ENCODE measurements at places on chromosomes 5 and 9. TPM values are rescaled to one million over a fixed set of nuclear protein-coding genes. Genes with fewer than 3 reads are reported as not detected.

Gene HSD17B3
- not detected for total RNA-seq

Gene ELAVL2
- not detected for total RNA-seq

Gene DCTN4
- total RNA-seq: 69.1 TPM

Gene CDO1
- 4.3 TPM for total RNA-seq

Gene GCNT1
- 10.6 TPM for total RNA-seq

Gene CFAP90
- 14.2 TPM for total RNA-seq

Gene GRPEL2
- 20.2 TPM for total RNA-seq

DNA sequence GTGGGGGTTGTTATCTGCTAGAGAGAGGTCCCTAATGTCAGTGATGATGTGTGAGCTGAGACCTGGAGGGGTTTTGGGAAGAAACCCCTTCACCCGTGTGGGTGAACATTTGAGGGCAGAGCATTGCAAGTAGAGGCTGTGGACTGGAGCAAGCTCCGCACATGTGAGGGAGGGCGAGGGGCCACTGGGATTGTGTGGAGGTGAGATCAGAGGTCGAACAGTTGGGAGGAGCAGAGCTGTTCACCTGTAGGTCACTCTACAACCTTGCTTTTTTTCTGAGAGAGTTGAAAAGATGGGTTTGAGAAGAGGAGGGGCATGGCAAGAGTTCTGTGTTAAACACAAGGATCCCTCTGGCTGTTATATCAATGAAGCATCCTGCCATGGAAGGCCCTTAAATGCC lies 480.4 kb upstream of the ZNF608 start:
- H3K27me3 ChIP-seq: no peaks in the 10 kb centered on the region
- no peak for DNase-seq
- no peaks in the 10 kb centered on the region for H3K4me1 ChIP-seq
- no peaks in the 10 kb centered on the region for H3K36me3 ChIP-seq

DNA sequence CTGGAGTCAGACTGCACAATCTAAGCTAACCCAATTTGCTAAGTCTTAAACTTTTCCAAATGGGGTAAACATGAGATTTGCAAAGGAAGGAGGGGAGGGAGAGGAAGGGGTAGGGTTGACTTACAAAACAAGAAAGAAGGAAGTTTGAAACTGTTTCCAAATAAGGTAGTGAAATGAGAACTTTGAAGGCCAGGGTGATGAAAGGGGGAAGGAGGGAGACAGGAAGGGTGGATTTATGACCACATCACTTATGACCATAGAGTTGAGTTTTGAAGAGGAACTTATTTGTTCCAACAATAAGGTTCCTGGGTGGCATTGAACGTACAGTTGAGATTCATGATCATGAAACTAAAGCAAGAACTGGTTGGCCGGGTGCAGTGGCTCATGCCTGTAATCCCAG lies 72.5 kb upstream of the DAPK1 start:
- H3K27me3 ChIP-seq: no peaks in the 10 kb centered on the region
- H3K36me3 ChIP-seq: no peaks in the 10 kb centered on the region
- no peak overlapping the region for H3K27ac ChIP-seq
- H3K4me1 ChIP-seq: no peaks in the 10 kb centered on the region
- H3K4me3 ChIP-seq: no peak overlapping the region

GRCh38 chr9:27365707-27366376 lies 68.9 kb upstream of the EQTN start:
- H3K27ac ChIP-seq: peak overlapping the region; percentile 18
- H3K4me3 ChIP-seq: no peak overlapping the region
- H3K36me3 ChIP-seq: no peaks in the 10 kb centered on the region
- H3K27me3 ChIP-seq: no peaks in the 10 kb centered on the region
- H3K4me1 ChIP-seq: no peaks in the 10 kb centered on the region

DNA sequence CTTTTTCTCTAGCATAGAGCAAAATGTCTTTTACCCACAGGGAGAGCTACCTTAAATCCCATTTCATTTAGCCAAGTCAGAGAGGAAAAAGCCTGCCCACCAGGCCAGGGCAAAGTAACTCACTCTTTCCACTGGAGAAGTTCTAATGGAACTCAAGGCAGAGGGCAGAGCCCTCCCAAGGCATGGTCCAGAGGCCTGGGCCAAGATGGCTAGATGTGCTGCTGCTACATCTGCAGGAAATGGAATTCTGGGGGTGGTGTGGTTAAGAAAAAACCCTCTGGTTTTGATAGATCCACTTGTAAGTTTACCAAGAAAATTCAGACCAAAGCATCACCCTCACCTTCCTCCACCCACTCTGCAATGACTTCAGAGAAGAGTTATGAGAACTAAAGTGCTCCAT lies 37.3 kb downstream of the CSF2 start:
- no peak for DNase-seq
- no peaks in the 10 kb centered on the region for H3K4me1 ChIP-seq
- H3K4me3 ChIP-seq: no peak overlapping the region

DNA sequence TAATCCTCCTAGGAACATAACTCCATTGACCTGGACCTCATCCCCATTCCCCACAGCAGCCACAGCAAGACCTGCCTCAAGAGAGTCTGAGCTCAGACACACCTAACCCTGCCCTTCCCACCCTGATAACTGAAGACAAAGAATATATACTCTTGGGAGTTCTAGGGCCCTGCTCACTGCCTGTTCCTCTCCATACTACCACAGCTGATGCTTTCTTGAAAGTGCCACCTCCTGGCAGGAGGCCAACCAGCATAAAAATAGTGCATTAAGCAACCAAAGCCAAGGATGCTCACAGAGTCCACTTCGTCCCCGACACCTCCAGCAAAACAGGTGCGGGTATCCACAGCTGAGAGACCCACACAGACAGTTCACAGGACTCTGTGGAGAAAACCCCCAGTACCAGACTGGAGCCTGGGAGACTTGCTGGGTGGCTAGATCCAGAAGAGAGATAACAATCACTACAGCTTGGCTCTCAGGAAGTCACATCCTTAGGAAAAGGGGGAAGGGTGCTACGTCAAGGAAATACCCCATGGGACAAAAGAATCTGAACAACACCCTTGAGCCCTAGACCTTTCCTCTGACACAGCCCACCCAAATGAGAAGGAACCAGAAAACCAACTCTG lies 23.5 kb downstream of the FAM114A2 start:
- peaks cover 16% of the 10 kb centered on the region for H3K36me3 ChIP-seq
- no peaks in the 10 kb centered on the region for H3K27me3 ChIP-seq
- DNase-seq: no peak
- no peak overlapping the region for H3K4me3 ChIP-seq
- no peaks in the 10 kb centered on the region for H3K4me1 ChIP-seq

DNA sequence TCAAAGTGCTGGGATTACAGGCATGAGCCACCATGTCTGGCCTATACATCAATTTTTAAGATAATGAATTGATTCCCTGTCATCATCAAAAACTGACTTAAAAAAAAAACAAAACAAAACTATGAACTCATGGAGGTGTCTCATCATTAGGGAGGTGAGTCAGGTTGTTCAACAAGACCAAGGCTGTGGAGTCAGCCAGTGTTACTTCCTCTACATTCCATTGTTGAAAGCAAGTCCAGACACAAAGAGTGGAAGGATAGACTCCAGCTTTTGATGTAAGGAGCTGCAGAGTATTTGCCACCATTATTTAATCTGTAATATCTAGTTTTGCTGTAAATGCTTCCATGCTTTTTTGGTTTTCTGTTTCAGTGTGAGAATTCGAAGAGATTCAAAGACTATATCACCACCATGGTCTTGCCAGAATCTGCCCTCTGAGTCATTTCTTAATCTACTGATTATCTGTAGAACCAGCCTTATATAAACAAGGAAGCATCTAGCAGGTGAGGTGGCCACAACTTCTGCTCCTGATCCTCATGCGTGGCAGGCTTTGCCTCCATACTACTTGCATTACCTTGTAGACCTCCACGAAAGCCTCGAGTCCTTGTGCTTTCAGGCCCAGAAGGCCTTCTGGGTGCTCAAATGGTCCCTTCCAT lies 156.1 kb downstream of the FGF1 start:
- no peak for DNase-seq
- H3K4me3 ChIP-seq: no peak overlapping the region
- H3K36me3 ChIP-seq: no peaks in the 10 kb centered on the region
- H3K27me3 ChIP-seq: no peaks in the 10 kb centered on the region
- H3K27ac ChIP-seq: no peak overlapping the region
- H3K4me1 ChIP-seq: no peaks in the 10 kb centered on the region

DNA sequence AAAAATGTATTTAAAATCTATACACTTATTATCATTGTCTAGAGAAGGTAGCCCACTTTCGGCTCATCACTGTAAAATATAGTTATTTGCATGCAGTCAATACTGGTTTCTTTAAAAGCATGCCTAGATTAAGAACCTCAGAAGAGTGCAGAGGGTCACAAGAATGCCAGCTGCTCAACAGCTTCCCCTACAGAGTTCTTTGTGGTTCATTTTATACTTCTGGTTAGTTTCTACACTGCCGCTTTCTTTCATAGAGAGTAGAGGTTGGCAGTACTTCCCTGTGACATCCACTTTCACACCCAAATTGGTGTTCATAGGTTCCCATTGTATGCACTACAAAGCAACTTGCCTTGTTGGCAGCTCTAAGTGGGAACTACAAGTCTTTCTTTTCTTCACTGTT lies 137.3 kb downstream of the KIAA0825 start:
- DNase-seq: peak; percentile 34
- H3K4me1 ChIP-seq: peaks cover 4% of the 10 kb centered on the region
- peaks cover 3% of the 10 kb centered on the region for H3K36me3 ChIP-seq
- no peak overlapping the region for H3K4me3 ChIP-seq
- no peak overlapping the region for H3K27ac ChIP-seq

GRCh38 chr9:126276056-126276728 lies 50.4 kb upstream of the MVB12B start:
- no peak overlapping the region for H3K4me3 ChIP-seq
- no peaks in the 10 kb centered on the region for H3K36me3 ChIP-seq
- DNase-seq: no peak

DNA sequence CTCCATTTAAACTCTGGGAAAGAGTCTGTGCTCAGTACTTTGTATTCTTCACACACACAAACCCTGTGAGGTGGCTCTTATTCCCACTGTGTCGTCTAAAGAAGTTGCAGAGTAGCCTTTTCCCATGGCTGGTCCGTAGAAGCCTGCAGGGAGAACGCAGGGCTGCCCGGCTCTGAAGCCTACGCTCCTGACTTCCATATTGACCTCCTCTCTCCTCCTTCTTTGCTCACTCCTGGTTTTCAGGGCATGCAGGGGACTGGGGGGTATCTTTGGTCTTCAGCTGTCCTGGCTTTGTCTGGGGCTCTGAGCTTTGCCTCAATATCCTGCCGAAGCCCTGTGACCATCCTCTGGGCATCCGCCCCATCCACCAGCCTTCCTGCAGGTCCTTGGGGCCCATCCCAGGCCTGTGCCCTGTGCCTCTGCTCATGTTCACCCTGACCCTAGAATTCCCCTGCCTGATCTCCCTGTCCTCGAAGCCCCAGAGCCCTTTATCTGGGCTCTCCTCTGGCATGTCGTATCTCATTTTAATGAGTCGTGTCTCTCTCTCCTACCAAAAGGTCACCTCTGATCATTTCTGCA lies 83.8 kb upstream of the FSTL4 start:
- H3K4me3 ChIP-seq: no peak overlapping the region
- no peak overlapping the region for H3K27ac ChIP-seq
- peaks cover 4% of the 10 kb centered on the region for H3K27me3 ChIP-seq
- H3K4me1 ChIP-seq: no peaks in the 10 kb centered on the region

GRCh38 chr9:13967438-13967837 lies 346.5 kb downstream of the NFIB start:
- peak; percentile 68 for DNase-seq
- no peak overlapping the region for H3K4me3 ChIP-seq
- no peaks in the 10 kb centered on the region for H3K36me3 ChIP-seq
- H3K4me1 ChIP-seq: peaks cover 11% of the 10 kb centered on the region
- no peaks in the 10 kb centered on the region for H3K27me3 ChIP-seq

GRCh38 chr5:157215514-157216167 lies 35.0 kb downstream of the ITK start:
- no peaks in the 10 kb centered on the region for H3K4me1 ChIP-seq
- DNase-seq: no peak
- no peaks in the 10 kb centered on the region for H3K36me3 ChIP-seq
- no peaks in the 10 kb centered on the region for H3K27me3 ChIP-seq

DNA sequence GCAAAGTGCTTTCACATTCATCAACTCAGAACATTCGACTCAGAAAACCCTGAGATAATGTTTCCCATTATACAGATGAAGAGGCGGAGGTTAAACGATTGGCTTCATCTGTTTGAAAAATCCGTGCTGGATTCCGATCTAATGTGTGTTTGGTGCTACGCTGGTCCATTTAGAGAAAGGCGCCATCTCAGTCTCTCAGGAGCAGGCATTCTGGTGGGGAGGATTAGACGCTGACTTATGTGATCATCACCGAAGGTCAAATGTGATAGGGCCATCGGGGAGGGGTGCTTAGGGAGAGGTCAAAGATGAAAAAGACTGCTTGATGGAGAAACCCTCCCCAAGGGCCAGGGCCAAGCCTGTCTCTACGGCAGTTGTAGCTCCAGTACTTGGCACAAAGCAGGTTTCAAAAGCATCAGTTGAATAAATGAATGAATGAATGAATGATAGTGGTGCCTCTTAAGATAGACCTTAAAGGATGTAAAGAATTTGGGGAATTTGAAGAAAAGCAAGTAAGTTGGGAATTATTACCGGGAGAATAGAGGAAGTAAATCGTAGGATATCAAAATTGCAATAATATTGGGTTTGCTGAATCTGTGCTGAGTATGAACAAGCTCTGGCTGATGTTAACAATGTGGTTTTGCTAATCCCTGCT lies 160.6 kb upstream of the SHB start:
- no peak for DNase-seq
- no peaks in the 10 kb centered on the region for H3K36me3 ChIP-seq
- H3K4me1 ChIP-seq: peaks cover 10% of the 10 kb centered on the region
- H3K27ac ChIP-seq: no peak overlapping the region

DNA sequence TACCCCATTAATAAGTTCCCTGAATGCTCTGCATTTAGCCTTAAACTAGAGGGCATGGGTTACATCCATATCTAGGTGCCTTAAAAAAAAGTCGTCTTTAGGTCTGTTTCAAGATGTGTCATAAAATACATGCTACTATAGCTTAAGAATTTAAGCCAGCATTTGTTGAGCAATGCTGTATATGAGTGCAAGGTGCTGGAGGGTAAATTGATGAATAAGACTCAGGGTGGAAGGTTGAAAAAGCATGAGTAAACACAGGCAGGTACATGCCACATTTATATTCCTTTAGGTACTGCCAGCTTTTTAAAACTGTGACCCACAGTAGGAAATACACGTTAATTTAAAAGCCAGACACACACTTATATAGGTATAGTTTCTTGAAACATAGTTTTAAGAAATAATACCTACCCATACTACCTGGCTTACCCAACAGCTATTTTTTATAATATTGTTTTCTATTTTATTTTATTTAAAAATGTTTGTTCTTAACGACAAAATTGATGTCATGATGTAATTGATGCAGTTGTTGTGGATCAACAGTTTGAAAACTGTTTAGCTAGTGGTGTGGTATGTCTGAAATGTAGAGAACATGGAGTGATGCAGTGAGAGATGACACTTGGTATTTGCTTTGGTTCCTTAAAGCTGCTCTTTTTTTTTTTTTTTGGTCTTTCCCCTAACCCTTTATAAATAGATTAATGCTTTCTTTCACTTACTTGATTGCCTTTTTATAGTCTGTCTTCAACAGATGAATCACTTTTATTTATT lies 3.9 kb downstream of the HMGCR start:
- DNase-seq: no peak
- no peak overlapping the region for H3K27ac ChIP-seq
- no peak overlapping the region for H3K4me3 ChIP-seq
- H3K4me1 ChIP-seq: peaks cover 5% of the 10 kb centered on the region
- no peaks in the 10 kb centered on the region for H3K27me3 ChIP-seq
